ENCODE measurements at places on chromosomes 5 and 9.
A peak's percentile ranks its signal among the peaks of the same experiment; 100 is the strongest.

GRCh38 chr5:136195971-136196820, 3.2 kb upstream of the SMIM32 start:
- DNase-seq, result no peak

DNA sequence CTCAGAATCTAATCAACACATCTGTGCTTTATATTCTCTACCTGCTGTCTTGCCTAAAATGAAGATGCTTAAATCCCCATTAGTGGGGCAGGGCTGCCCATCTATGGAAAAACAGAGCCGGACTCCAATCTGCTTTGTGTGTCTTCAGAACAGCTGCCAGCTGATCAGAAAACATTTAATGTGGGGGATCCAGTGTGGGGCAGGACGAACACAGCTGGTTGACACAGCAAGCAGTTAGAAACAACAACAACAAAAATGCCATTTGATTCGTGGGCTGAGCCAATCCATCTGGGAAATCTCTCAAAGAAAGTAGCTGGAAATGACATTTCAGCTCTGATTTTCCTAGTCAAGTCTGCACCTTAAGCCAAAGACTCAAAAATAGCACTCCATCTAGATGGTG, 99.8 kb downstream of the PPP2R2B start:
- DNase-seq, result no peak

DNA sequence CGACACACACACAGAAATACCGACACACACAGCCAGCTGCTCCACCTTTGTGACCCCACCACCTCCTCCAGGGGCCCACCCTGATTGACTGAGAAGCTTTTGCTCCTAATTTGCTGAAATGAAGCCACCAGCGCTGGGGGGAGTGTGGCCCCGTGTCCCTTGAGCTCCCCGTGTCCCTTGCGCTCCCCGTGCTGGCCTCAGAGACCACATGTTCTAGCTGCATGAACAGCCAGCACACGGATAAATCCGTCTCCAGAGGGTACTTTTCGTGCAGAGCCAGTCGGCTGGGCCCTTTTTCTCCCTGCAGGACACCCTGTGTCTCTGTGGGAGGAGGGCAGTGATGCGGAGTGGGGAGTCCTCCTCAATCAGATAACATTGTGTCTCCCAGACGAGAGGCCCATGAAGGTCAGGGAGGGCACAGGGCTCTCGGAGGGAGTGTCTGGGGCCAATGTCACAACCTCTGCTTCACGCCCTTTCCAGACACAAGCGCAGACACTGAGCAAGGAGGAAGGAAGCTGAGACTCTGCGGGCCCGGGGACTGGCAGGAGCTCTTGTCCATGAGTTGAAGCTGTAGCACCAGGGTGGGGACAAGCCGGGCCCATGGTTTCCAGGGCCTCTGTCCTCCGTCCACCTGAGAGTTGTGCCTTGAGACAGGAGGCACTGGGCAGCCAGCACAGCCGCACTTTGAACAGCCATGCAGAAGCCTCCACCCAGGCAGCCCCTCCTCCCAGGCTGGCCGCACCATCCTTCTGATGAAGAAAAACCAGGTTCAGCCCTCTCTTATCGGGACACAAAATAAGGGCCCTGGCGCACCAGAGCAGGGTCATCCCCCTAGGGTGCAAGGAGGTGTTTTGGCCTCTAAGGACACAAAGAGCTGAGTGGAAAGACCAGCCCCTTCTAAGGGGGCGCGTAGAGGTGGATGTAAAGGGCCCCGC, 36.4 kb upstream of the SLC6A19 start:
- no peak for DNase-seq

DNA sequence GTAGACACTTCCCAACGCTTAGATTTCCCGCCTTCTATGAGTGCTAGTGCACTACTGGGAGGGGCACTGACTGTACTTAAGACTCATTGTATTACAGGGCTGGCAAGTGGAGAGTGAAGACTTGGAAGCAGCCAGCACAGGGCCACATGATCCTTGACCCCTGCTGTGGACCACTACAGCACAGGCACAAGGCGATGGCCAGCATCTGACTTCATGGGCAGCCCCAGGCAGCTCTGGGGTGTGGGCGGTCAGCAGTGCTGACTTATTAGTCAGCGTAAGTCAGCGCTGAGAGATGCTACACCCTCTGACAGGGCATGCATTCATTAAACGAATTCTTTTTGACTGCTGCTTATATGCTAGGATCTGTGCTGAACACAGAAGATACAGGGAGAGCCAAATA, 9.3 kb downstream of the SLC46A2 start:
- DNase-seq, result no peak

DNA sequence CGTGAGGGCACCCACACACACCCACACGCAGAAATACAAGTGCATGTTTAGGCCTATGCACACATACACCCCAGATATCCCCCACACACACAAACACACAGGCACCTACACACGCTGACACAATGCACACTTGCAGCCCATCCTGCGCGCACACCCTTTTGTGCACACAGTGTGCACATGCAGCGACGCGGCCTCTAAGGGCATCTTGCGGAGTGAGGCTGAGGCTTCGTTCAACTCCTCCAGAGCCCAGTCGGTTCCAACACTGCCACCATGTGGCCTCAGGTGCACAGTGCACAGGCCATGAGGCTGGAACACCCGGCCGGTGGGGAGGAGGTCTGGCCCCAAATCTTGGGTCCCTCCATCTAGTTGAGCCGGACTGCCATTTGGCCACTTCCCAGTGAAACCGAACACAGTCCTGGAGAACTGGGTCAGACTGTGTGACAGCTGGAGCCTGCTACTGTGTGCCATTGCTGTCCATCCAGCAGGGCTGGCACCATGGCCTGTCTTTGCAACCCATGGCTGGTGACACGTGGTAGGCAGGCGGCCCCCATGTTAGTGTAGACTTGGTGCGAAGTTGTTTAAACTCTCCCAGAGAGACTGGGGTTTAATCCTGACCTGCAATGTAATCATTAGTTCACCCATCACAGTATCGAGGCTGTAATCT, 97.7 kb upstream of the MVB12B start:
- DNase-seq, result peak; percentile 41

DNA sequence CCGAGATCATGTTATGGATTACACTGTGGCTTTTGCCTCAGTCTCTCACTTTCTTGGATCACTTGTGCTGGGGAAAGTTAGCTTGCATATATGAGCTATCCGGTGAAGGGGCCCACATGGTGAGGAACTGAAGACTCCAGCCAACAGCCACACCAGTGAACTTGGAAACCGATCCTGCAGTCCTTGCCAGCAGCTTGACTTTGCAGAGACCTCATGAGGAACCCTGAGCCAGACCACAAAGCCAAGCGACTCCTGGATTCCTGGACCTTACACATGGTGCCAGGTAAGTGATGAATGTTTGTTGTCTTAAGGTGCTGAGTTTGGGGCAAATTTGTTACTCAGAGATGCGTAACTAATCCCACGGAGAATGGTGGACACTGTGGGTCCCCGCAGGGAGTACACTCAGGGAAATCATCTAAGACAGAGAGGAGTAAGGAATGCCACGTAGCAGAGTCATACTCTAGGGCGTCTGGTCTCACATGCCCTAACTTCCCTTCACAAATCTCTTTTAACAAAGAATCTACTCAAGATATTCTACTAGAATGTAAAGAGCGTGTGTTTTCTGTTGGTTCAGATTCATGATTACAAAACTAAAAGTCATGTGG, 76.5 kb upstream of the PJA2 start:
- DNase-seq, result no peak

DNA sequence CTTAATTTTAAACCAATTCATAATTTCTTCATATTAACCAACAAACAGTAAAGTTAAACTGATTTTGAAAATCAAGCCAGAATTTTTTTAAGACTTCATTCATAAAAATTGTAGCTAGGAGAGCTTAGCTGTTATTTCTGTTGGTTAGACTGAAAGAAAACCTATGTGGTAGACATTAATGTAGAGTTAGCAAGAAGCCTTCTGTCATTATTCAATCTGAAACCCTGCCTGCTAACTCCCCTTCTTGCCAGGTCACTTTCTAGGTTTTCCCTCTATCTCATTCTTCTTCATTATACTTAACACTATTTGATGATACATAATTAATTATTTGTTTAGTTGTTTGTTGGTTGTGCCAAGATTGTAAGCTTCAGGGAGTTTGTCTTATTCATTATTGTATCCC, 304.3 kb upstream of the MEF2C start:
- no peak for DNase-seq

GRCh38 chr5:133533541-133533940, 78.8 kb downstream of the FSTL4 start:
- no peak for DNase-seq

- DNase-seq, result no peak
Observed at GRCh38 chr9:34179213-34180136, 632 bp downstream of the UBAP1 start.

- DNase-seq, result no peak
Observed at GRCh38 chr5:163658702-163659567, 153.5 kb downstream of the MAT2B start.

GRCh38 chr9:33320568-33321261, 30.4 kb downstream of the NFX1 start:
- DNase-seq, result no peak

DNA sequence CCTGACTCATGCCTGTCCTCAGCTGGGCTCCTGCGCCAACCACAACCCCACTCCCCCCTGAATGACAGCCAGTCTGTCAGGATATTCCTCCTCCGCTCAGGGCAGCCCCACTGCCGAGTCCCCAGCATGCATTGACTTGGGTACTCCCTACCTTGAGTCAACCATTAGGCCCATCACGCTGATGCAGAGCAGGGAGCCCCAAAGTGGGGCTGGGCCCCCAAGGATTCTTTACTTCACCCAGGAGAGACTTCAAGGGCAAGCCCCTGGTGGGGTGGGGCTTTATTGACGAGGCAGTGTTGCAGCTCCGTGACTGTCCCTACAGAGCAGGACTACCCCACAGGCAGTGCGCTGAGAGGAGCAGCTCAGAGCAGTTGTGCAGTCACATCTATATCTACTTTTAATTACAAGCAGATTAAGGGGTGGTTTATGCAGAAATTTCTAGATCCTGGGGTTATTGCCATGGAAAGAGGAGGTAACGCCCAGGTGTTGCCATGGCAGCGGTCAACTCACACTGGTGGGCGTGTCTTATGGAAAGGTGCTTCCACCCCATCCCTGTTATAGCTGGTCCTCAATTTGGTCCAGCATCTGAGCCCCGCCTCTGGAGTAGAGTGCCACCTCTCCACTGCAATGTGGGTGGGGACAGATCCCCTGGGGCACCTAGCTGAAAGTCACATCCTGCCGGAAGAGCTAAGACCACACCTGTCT, 32.1 kb upstream of the FCN1 start:
- DNase-seq, result no peak

- no peak for DNase-seq
Observed at GRCh38 chr9:79592726-79593493, 21.1 kb downstream of the TLE4 start.

DNA sequence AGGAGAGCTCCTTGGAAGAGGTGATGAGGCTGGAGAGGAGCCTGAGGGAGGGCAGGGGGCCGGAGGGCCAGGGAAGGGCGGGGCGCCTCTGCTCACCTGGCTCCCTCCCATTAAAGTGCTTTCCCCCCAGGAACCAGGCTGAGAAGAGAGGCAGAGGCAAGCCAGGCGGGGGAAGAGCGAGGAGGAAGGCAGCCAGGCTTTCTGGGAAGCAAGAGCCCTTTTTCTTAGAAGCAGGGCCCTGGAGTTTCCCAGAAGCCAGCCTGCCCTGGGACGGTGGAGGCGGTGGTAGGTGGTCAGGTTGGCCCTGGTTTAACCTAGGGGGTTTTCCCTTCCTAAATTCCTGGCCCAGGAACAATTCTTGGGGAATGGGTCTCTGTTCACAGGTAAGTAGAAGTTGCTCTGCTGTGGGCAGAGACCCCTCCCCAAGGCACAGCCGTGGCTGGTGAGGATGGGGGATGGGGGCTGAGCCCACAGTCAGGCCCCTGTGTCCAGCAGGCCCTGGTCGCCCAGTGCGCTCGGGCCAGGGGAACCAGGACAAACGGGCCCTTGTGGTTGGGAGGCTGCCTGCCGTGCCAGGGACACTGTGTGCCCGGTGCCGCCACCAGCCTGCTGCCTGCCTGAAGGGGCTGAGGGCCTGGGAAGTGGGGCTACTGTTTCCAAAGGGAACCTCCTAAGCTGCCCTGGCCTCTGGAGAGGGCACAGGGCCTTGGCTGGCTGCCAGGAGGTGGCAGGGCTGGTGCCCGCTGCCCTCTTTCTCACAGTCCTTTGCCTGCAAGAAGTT, 16.6 kb upstream of the RALGDS start:
- DNase-seq, result no peak

- DNase-seq, result no peak
Observed at GRCh38 chr9:95515272-95516113, 1.3 kb downstream of the PTCH1 start.

GRCh38 chr9:20997503-20998076, 33.9 kb downstream of the HACD4 start:
- DNase-seq, result no peak

DNA sequence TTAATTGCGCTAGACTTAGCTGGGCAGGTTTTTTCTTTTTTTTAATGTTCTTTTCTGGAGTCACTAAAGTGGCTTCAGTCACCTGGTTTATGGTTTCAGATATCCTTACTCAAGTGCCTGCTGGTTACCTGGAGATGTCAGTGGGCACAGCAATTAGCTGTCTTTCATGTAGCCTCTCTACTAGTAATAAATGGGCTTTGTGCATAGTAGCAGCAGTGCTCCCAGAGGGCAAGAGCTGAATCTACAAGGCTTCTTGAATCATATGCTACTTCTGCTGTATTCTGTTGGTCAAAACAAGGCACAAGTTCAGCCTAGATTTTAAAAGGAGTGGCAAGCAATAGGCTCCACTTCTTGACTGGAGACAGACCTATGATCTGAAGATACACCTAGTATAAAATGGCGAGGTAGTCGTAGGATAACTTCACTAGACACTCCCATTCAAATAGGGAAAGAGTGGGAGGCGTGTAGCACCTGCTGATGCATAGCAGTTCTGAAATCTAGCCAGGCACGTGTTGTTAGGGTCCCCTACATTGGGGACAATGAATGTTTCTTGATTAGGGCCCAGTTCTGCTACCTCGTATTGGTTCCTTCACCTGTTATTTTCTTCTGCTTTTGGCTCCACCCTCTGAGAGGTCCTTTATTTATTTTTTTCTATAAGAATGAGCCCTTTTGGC, 7.0 kb downstream of the SCAMP1 start:
- no peak for DNase-seq

- DNase-seq, result no peak
Observed at GRCh38 chr5:9712506-9712905, 82.4 kb upstream of the TAS2R1 start.

DNA sequence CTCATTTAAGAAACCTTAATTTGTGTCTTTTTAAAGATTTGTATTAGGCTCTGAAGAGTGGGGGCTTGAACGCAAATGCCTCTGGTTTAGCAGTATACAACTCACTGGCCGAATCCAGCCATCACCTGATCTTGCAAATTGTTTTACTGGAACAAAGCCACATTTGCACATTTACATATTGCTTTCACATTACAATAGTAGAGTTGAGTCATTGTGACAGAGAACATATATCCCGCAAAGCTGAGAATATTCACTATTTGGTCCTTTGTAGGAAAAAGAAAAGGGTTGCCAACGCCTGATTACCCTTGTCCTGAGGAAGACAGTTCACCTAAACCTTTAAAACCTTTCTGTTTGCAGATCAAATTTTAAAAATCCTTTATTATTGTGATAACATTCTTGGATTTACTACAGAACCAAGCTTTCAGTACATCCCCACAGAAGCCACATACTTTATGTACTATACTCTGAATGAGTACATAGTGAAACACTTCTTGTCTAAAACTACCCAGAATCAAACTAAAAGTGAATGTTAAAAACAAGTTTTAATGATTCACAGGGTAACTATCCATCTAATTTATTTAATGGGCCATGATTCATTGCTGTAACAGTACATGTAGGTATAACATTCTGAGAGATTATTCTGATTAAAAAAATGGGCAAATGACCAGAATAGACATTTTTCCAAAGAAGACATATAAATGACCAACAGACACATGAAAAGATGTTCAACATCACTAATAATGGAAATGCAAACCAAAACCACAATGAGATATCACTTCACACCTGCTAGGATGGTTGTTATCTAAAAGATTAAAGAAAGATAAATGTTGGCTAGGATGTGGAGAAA, 161.0 kb downstream of the SLC25A46 start:
- peak; percentile 6 for DNase-seq
